ENCODE measurements at places on chromosomes 16 and 17.
A peak's percentile ranks its signal among the peaks of the same experiment; 100 is the strongest.

DNA sequence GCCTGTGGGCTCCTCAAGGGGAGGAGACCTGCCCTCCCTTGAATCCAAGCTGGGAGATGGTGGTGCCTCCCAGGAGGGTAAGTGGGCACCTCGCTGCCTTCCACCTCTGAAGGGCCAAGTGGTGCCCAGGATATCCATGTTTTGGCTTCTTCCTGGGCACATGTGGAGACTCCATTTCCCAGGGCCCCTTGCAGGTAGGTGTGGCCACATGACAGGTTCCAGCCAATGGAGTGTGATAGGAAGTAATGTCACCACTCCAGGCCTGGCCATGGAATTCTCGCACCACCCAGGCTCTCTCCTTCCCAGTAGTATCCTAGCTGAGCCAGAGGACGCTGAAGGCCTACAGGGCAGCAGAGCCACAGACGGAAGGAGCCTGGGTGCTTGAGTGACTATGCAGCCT lies 17.6 kb upstream of the PEMT start:
- DNase-seq = no peak

DNA sequence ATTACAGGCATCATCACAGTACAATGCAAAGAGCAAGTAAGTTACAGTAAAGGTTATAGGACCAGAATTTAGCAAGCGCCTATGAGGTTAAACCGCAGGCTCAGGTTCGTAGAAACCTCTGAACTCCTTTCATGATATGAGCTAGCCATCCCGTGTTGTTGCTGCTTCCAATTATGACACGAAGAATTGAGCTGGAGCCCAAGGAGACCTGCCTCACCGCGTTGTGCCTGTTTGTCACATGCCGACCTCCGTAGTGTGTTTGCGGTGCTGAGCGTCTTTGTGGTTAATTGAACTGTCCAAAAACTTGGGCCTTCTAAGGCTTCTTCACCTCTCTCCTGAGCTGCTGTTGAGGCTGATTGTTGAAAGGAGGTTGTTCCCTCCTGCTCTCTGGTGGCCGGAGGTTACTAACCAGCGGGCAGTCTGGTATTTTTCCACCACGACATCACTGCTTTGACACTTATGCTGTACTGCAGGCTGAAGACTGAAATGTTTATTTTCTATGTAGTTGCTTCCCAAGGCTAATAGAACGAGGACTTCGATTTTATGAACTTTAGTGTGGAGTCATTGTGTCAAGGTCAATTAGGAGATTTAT lies 67.5 kb downstream of the SEC14L1 start:
- no peak for DNase-seq

DNA sequence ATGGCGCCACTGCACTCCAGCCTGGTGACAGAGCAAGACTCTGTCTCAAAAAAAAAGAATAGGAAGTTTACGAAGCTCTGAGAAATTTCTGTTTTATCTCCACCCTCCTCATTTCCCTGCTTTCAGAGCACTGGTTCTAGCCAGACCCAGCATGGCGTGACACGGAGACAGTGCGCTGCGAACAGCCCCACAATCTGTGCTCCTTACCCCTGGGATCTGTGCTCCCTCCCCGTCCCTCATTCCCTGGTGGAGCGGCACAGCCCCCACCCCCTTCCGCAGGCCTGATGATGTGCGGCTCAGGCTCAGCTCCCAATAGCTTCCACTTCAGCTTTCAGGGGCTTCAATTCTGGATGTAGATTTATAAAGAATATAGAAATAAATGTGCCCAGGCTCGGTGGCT lies 56.1 kb upstream of the ENDOV start:
- DNase-seq = no peak

- no peak for DNase-seq
These were observed 3.3 kb downstream of the FOXF1 start for GRCh38 chr16:86513471-86514277.

- DNase-seq = no peak
These were observed 50.6 kb downstream of the RAB11FIP3 start for GRCh38 chr16:476039-476438.

- DNase-seq = no peak
These were observed 8.8 kb downstream of the BPTF start for GRCh38 chr17:67833946-67834631.

DNA sequence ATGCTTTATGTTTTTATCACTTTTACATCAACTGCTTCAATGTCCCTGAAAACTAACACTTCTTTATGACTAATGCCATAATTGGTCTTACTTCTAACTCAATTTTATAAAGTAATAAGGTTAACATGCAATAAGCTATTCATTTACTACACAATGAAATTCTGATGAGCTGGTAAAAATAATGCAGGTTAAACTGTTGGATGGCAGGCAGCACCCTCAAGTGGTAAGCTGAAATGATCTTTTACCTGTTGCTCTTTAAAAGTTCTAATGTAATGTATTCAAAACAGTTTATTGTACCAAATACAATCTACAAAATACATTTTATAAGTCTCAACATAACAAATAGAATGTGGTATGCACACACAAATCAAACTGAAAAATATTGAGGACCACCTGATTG lies 1280.3 kb downstream of the CDH8 start:
- no peak for DNase-seq

- DNase-seq = no peak
These were observed 77.3 kb downstream of the CEP112 start for GRCh38 chr17:66114609-66115008.

DNA sequence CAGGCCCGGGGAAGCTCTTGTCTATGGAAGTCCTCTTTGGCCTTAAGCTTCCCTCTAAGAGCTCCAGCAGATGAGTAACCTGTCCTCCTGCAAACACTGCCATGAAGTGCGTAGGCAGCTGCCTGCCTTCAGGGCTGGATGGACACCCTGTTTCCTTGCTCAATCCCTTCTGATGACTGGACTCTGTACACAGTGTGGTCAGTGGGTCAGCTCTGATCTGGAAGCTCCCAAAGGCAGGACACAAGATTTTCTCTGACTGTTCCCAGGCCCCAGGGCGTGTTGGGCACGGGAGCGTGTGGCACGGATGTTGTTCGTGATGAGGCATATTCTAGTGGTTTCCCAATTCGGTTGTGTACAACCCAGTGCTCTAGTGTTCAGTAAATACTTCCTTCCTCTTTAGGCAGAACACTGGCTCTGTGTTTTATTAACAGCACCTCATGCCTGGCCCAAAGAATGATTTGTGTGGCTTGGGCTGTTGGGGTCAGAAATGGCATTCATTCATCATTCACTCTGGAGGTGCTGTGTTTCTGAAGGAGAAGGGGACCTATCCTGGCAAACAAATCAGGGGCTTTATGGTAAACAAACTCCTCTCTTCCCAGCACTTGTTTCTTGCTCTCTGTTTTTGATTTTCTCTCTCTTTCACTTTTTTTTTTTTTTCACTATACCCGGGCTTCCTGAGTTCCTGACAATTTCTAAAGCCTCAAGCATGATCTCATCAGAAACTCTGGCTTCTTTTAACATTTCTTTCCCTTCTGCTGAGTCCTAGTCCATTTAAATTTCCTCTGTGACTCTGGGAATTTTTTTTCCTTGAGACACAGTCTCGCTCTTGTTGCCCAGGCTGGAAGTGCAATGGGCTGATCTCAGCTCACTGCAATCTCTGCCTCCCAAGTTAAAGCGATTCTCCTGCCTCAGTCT lies 12.0 kb upstream of the RNF157 start:
- no peak for DNase-seq

DNA sequence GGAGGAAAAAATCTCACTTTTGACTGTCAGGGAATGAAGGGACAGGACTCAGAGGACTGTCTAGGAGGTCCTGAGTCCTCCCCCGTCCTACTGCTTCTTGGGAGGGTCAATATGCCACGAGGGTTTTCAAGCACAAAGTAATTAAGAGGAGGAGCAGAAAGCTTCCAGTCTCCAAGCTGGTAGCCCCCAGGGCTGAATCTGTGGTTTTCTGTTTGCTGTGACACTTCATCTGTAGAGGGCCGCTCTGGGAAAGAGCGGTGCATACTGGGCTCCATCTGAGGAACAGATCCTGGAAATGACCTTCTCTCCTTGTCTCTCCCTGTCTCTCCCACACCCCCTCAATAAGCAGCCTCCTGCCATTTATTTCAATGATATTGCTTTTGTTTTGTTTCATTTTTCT lies 180.1 kb upstream of the SDK2 start:
- no peak for DNase-seq

DNA sequence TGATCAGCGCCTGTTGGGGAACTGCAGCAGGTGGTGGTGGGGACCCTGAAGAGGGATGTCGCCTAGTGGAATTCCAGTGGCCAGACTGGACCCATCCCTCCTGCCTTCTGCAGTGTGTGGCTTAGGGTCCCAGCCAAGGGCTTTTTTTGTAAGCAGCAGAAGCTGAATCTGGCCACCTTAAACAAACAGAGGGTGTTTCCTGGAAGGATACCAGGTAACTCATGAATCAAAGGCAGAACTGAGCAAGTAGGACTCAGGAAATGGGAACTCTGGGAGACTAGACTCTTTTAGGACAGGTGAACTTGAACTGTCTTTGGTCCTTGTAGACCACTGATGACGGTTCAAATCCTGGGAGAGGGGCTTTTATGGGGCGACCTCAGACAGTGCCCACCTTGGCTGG lies 124.0 kb downstream of the ABCC6 start:
- no peak for DNase-seq

- DNase-seq = no peak
These were observed 113.4 kb upstream of the SEC14L1 start for GRCh38 chr17:77027271-77027889.

GRCh38 chr16:57689762-57690558 lies 4.6 kb upstream of the DRC7 start:
- DNase-seq = no peak

DNA sequence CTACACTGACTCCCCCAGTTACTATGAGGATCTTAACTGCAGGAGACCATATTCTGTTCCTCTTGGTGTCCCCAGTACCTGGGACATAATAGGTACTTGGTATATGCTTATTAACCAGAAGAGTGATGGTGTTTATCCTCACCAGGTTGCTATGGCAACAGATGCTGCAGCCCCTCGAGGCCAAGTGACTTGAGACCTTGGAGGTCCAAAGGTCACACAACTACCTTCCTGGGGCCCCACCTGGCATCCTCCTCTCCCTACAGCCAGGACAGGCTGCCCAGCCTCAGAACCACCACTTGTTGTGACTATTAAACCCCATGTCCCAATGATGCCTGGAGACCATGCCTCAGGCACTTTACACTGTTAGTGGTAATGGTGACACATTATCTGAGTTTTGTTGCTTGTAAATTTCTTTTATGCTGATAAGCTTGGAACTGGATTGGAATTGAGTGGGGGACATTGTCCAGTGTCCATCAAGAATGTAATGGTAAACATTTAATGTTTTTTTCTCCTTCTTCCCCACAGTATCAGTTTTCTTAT lies 189.4 kb downstream of the CCDC182 start:
- DNase-seq = no peak

DNA sequence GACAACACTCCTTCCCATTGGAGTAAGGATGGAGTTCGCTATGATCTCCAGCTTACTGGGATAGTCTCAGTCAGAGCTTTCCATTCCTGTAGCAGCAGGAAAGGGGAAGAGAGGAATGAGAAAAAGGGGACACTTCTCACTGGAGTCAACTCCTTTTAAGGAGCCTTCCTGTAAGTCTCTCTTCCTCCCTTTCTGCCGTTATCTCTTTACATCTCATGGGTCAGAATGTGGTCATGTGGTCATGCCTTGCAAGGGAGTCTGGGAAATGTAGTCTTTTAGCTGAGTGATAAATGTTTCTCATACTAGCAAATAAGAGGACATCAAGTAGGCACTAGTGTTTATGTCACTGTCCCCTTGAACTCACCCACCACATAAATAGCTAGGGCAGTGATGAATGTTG lies 227.3 kb downstream of the HAPSTR1 start:
- no peak for DNase-seq

- DNase-seq = no peak
These were observed 617 bp downstream of the COASY start for GRCh38 chr17:42562388-42563142.

DNA sequence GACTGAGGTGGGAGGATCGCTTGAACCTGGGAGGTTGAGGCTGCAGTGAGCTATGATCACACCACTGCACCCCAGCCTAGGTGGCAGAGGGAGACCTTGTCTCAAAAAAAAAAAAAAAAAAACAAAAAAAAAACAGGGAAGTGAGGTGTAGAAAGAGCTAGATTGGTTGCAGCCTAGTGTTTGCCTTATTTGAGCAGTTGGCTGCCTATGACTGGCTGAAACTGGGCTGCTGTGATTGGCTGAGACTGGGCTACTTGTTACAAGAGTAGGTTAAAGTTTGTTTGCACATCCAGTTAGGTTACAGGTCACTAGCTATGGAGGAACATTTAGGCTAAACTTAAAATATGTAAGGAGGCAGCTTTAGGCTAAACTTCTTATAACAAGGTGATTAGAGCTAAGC lies 5.7 kb downstream of the DHRS7B start:
- DNase-seq = no peak

DNA sequence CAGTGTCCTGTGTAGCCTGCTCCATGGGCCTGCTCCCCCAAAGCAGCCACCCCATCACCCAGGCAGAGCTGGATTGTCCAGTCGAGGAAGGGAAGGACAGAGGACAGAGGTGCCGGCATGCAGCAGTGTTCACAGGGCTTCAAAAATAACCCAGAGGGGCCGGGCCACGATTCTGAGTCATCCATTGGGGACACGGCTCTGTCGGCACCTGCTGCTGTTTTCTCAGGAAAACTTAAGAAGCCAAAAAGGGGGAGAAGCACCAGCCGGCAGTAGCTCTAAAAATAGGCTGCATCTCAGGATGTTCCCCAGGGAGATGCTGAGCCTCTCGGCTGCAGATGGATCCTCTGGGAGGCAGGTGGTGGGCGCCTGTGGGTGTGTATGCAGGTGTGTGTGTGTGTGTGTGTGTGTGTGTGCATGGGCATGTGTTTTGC lies 1.6 kb downstream of the CA7 start:
- DNase-seq = no peak

- peak; percentile 48 for DNase-seq
These were observed 22.8 kb downstream of the OMG start for GRCh38 chr17:31274252-31274651.

DNA sequence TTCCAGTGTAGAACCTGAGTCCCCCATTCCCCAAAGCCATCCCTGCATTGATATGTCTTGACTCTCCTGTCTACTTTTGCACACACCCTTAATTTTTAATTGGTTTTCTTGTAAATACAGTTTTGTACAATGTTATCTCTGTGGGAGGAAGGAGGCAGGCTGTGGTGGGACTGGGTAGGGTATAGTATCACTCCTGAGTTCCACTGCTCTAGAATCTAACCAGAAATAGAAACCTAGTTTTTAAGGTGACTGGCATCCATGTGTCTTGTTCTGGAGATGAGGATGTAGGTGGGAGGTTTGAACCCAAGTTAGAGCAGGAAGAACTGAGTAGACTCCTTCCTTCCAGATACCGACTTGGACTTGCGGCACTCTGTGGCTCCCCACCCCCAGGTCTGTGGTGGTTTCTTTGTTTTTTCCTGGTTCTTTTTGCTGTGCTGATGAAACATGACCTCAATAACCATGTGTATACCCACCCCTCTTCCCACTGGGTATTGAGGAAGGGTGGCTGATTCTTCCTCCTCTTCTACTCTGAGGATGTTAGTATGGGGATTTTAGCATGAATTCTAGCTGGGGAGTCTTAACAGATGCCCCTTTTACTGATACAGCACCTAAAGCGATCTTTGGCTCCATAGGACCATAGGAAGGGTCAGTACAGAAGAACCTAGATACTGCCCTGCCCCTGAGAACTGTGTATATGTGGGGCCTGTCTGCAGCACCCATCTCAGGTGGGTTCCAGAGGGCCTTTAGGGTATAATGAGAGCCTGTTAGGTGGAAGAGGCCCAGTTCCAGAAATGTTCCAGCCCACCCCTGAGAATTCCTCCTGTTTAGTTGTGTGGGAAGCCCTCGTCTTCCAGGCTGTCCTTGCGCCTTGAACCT lies 48.7 kb downstream of the SF3B3 start:
- no peak for DNase-seq
